ENCODE measurements at places on chromosomes 2 and 18. TPM values are rescaled to one million over a fixed set of nuclear protein-coding genes. Genes with fewer than 3 reads are reported as not detected.

GRCh38 chr2:11419781-11420180, 46.2 kb downstream of the E2F6 start:
- H3K4me1 ChIP-seq, result no peaks in the 10 kb centered on the region
- no peak overlapping the region for H3K4me3 ChIP-seq
- no peak for DNase-seq
- no peak overlapping the region for H3K27ac ChIP-seq
- no peaks in the 10 kb centered on the region for H3K27me3 ChIP-seq

GRCh38 chr2:26575836-26576564, 65.2 kb downstream of the CIB4 start:
- no peaks in the 10 kb centered on the region for H3K36me3 ChIP-seq
- DNase-seq, result no peak
- peaks cover 2% of the 10 kb centered on the region for H3K27me3 ChIP-seq
- no peak overlapping the region for H3K4me3 ChIP-seq

GRCh38 chr2:112173646-112174319, 35.6 kb downstream of the FBLN7 start:
- H3K27me3 ChIP-seq, result no peaks in the 10 kb centered on the region
- H3K4me1 ChIP-seq, result peaks cover 29% of the 10 kb centered on the region
- H3K27ac ChIP-seq, result peak overlapping the region; percentile 64
- H3K36me3 ChIP-seq, result no peaks in the 10 kb centered on the region
- H3K4me3 ChIP-seq, result no peak overlapping the region

DNA sequence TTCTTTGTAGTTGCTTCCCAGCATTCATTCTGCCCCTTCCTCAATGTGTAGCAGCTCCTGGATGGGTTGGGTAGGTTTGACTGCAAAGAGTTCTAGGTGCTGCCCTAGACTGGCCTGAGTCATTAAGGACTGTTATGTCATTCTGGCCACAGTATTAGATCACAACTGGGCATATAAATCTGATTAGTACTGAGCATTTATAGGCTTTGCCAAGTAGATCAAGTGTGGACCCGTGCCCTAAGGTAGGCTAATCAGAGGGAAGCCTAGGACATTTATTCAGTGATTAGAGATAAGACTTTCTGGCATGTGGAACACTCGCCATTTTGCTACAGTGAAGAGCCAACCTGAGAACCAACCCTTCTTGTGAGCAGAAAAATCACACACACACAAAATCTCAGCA, 2.7 kb downstream of the KATNAL2 start:
- peaks cover 24% of the 10 kb centered on the region for H3K4me1 ChIP-seq
- DNase-seq, result no peak
- H3K36me3 ChIP-seq, result peaks cover 2% of the 10 kb centered on the region
- H3K27ac ChIP-seq, result no peak overlapping the region
- H3K4me3 ChIP-seq, result no peak overlapping the region
- no peaks in the 10 kb centered on the region for H3K27me3 ChIP-seq

- no peak overlapping the region for H3K4me3 ChIP-seq
- no peaks in the 10 kb centered on the region for H3K27me3 ChIP-seq
- H3K4me1 ChIP-seq, result peaks cover 17% of the 10 kb centered on the region
Observed at GRCh38 chr2:241762933-241763369, 13.7 kb upstream of the GAL3ST2 start.

DNA sequence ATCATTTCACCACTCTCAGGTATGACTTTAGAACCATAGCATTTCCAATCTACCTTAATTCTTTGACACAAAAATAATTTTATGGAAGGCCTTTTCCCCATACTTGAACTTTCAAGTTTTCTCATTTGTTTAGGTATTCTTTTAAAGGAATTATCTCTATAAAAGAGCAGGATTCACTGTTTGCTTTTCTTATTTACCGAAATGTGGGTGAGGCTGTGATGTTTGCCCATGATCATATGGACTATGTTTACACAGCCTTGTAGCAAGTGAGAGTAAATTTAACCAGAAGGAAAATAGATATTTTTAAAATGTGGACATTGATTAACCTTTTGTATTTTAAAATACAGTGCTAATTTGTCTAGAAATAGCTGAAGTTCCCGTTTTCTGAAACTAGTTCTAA, 26.3 kb downstream of the CAB39 start:
- no peak for DNase-seq
- H3K4me3 ChIP-seq, result no peak overlapping the region
- H3K27me3 ChIP-seq, result no peaks in the 10 kb centered on the region
- H3K4me1 ChIP-seq, result peaks cover 66% of the 10 kb centered on the region

DNA sequence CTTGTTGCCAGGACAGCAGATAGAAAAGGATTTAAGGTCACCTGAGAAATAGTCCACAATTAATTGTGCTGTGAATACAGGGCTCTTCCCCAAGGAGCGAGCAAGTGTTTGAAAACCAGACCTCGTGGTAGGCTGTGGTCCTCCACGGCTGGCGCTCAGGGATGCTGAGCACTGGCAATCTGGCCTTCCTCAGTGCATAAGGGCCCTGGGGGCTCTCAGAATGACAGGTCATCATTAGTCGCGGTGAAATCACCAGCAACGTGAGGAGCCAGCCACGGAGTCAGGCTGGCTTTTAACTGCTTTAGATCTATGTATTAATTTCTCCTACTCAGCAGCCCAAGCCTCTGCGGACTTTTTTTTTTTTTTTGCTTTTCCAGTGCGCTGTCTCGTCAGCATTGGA, 148.5 kb downstream of the FHOD3 start:
- no peaks in the 10 kb centered on the region for H3K4me1 ChIP-seq
- H3K27ac ChIP-seq, result no peak overlapping the region
- no peaks in the 10 kb centered on the region for H3K36me3 ChIP-seq
- H3K4me3 ChIP-seq, result no peak overlapping the region
- H3K27me3 ChIP-seq, result peaks cover 14% of the 10 kb centered on the region

- no peak for DNase-seq
- no peak overlapping the region for H3K4me3 ChIP-seq
- H3K27ac ChIP-seq, result no peak overlapping the region
- peaks cover 4% of the 10 kb centered on the region for H3K4me1 ChIP-seq
- H3K36me3 ChIP-seq, result no peaks in the 10 kb centered on the region
- no peaks in the 10 kb centered on the region for H3K27me3 ChIP-seq
Observed at GRCh38 chr2:58030771-58031170, 15.8 kb upstream of the VRK2 start.

- no peak for DNase-seq
- no peaks in the 10 kb centered on the region for H3K27me3 ChIP-seq
- H3K4me3 ChIP-seq, result no peak overlapping the region
- H3K27ac ChIP-seq, result no peak overlapping the region
- H3K4me1 ChIP-seq, result no peaks in the 10 kb centered on the region
Observed at GRCh38 chr2:95303191-95303919, 6.2 kb downstream of the KCNIP3 start.

GRCh38 chr2:120863661-120864320, 128.1 kb downstream of the GLI2 start:
- H3K27me3 ChIP-seq, result peaks cover 18% of the 10 kb centered on the region
- H3K36me3 ChIP-seq, result no peaks in the 10 kb centered on the region
- H3K4me1 ChIP-seq, result no peaks in the 10 kb centered on the region
- DNase-seq, result no peak

- peaks cover 19% of the 10 kb centered on the region for H3K27me3 ChIP-seq
- H3K4me1 ChIP-seq, result peaks cover 17% of the 10 kb centered on the region
- no peak overlapping the region for H3K4me3 ChIP-seq
- DNase-seq, result no peak
- peaks cover 3% of the 10 kb centered on the region for H3K36me3 ChIP-seq
Observed at GRCh38 chr18:34837769-34838272, 127.7 kb downstream of the DTNA start.

DNA sequence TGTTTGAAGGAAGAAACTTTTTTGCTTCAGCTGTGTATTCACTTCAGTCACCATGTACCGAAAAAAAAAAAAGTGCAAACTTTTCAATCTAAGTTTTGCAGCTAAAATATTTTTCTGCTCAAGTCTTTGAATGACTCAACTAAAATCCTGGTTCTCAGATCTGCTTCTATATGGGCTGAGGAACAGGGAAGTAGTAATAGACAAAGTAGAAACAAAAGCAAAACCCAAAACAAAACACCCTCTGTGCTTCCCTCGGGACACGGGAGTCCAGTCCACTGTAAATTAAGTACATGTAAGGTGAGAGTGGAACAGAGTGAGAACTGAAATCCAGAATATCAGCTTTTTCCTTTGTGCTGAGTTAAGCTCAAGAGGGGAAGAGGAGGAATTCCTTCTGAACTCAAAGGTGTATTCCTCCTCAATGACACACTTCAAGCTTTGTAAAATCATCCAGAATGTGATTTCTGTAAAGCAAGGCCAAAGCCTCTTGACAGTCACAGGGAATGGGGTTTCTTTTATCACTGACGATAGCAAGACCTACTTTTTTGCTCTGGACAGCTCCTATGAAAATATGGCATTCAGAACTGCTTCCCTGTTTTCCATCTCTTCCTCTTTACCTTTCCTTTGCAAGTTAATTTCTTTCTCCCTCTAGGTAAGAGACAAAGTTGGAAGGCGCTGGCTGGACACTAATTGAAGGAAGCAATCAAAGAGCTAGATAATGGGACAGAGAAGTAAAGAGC, 433.5 kb upstream of the MMADHC start:
- no peak overlapping the region for H3K27ac ChIP-seq
- H3K36me3 ChIP-seq, result no peaks in the 10 kb centered on the region
- no peaks in the 10 kb centered on the region for H3K4me1 ChIP-seq

DNA sequence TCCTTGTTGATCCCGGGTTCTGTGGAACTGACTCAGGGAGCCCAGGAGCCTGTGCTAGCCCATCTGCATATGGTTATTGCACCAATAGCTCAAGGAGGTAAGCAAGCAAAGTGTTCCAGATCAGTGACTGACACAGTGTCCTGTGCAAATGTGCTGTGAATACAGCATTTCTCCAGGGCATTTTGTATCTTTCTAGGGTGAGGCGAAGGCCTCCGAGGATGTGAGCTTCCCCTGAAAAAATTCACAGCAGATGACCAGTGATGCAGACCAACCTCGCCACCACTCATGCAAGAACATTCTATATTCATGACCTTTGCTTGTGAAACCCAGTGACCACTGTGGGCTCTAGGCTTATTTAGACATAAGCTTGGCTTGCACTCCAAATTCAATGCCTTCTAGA, 15.2 kb upstream of the NT5DC4 start:
- no peak overlapping the region for H3K27ac ChIP-seq
- no peak for DNase-seq
- peaks cover 31% of the 10 kb centered on the region for H3K4me1 ChIP-seq

GRCh38 chr2:126696644-126697520, 40.9 kb downstream of the GYPC start:
- no peaks in the 10 kb centered on the region for H3K4me1 ChIP-seq
- H3K4me3 ChIP-seq, result no peak overlapping the region

DNA sequence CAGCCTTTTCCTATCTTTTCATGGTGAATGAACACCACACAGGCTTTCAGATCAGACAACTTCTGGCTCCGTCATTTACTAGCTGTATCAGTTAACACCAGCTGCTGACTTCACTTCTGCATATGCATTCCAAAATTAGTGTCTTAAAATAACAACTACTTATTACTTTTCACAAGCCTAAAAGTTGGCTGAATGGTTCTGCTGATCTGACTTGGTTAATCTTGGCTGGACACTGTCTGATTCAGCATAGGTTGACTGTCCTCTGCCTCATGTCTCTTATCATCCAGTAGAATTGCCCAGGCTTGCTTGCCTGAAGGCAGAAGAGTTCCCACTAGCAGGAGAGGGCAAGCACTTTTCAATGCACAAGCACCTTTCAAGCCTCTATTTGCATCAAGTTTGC, 72.7 kb downstream of the MARCHF4 start:
- H3K27ac ChIP-seq, result no peak overlapping the region
- H3K27me3 ChIP-seq, result no peaks in the 10 kb centered on the region
- no peak overlapping the region for H3K4me3 ChIP-seq
- H3K4me1 ChIP-seq, result peaks cover 5% of the 10 kb centered on the region
- no peaks in the 10 kb centered on the region for H3K36me3 ChIP-seq

- no peak overlapping the region for H3K4me3 ChIP-seq
- no peaks in the 10 kb centered on the region for H3K36me3 ChIP-seq
- no peak overlapping the region for H3K27ac ChIP-seq
- H3K4me1 ChIP-seq, result peaks cover 10% of the 10 kb centered on the region
- peaks cover 4% of the 10 kb centered on the region for H3K27me3 ChIP-seq
Observed at GRCh38 chr2:102264952-102265351, 46.4 kb upstream of the IL1RL1 start.

GRCh38 chr2:237464757-237465391, 22.2 kb upstream of the MLPH start:
- H3K4me3 ChIP-seq, result no peak overlapping the region
- H3K27ac ChIP-seq, result no peak overlapping the region
- H3K4me1 ChIP-seq, result no peaks in the 10 kb centered on the region
- no peaks in the 10 kb centered on the region for H3K27me3 ChIP-seq
- no peaks in the 10 kb centered on the region for H3K36me3 ChIP-seq
- DNase-seq, result no peak

GRCh38 chr2:148065936-148066335, 45.0 kb downstream of the MBD5 start:
- H3K27ac ChIP-seq, result no peak overlapping the region
- H3K4me3 ChIP-seq, result no peak overlapping the region
- H3K27me3 ChIP-seq, result no peaks in the 10 kb centered on the region
- no peak for DNase-seq
- H3K36me3 ChIP-seq, result peaks cover 6% of the 10 kb centered on the region
- peaks cover 2% of the 10 kb centered on the region for H3K4me1 ChIP-seq

DNA sequence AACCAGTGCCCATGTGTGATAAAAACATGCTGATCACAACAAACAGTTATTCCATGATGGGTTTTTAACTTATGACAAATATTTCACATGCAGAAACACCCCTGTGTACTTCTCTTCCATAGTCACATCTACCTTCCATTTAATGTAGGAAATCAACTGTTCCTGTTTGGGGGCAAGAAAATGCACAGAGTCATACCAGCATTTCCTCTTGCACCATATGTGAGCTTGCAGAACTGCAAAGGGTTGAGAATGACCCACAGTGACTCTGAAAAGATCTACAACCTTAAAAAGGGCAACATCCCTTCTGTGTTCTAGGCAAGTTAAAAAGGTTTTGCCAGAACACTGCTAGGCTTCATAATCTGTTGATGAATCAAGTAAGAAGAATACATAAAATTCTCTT, 9.9 kb downstream of the BMP10 start:
- H3K27ac ChIP-seq, result no peak overlapping the region
- no peak for DNase-seq
- H3K27me3 ChIP-seq, result peaks cover 2% of the 10 kb centered on the region
- H3K36me3 ChIP-seq, result no peaks in the 10 kb centered on the region
- peaks cover 9% of the 10 kb centered on the region for H3K4me1 ChIP-seq

Gene MDH1B
- total RNA-seq, result 0.83 TPM

Gene GPBAR1
- 0.11 TPM for total RNA-seq

Gene LYPD6
- total RNA-seq, result not detected

Gene PDE1A
- not detected for total RNA-seq

Gene MEP1B
- not detected for total RNA-seq

Gene PRPF40A
- total RNA-seq, result 152 TPM

Gene LCT
- total RNA-seq, result 0.16 TPM

Gene CGREF1
- 6.4 TPM for total RNA-seq

Gene HOXD9
- total RNA-seq, result not detected

Gene CFAP210
- not detected for total RNA-seq

Gene FOXD4L1
- not detected for total RNA-seq

Gene ANKRD62
- total RNA-seq, result not detected
